ENCODE measurements at places on chromosomes 3 and 15.

GRCh38 chr3:37423825-37424224 lies 249.4 kb upstream of the LRRFIP2 start:
- no peak for DNase-seq

- no peak for DNase-seq
These were observed 445.4 kb downstream of the EPHB1 start for GRCh38 chr3:135240426-135240825.

DNA sequence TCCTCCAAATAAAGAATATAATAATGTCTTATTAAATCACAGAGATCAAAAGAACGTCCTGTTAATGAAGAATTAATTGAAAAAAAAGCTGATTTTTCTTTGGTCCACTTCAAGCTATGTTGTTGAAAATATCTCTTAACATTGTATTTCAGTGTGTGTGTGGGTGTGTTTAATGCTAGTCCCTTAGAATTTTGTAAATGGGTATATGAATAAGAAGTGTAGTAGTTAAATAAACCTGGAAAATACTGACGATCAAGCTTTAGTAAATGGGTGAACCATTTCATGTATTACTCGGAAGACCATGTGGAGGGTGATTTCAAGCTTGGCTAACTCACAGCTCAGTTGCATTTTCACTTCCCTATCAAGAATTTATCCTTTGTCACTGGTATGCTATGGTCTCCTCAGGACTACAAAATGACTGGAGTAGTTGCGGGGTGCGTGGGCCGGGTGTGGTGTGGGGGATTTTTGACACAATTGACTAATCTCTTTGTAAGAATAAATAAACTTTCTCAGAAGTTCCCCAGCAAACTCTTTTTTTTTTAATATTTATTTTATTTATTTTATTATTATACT lies 586.4 kb downstream of the GRM7 start:
- DNase-seq, result no peak

GRCh38 chr3:150917951-150918350 lies 12.7 kb upstream of the MINDY4B start:
- DNase-seq, result no peak

DNA sequence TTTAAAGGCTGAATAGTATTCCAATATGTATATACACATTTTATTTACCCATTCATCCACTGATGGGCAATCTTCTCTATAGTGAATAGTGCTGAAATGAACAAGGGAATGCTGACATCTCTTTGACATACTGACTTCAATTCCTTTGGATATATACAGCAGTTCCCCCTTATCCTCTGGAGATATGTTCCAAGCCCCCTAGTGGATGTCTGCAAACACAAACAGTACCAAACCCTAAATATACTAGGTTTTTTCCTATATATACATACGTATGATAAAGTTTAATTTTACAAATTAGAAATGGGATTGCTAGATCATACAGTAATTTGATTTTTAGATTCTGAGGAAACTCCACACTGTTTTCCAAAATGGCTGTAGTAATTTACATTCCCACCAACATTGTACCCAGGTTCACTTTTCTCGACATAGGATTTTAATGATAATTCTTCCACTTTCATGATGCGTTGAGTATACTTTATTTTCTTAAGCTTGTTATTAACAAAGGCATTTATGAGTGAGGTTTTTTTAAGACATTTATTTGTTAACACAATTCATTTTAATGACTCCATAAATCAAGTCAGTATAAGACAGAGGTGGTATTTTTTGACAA lies 38.2 kb downstream of the VPS13C start:
- DNase-seq, result no peak

DNA sequence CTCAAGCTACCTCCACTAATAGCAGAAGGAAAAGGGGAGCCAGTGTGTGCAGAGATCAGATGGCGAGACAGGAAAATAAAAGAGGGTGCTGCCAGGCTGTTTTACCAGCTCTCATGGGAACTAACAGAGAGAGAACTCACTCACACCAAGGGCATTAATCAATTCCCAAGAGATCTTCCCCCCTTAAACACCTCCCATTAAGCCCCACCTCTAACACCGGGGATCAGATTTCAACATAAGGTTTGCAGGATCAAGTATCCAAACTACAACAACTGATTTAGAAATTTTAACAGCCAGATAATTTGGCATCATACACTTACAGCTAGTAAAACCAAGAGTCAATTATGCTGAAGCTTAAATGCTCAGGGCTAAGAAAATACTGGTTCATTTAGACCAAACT lies 18.9 kb downstream of the CD200 start:
- DNase-seq, result no peak

GRCh38 chr3:133871368-133872090 lies 24.2 kb downstream of the RAB6B start:
- DNase-seq, result no peak

All from CD4-positive, alpha-beta T cell (primary cell).